ENCODE measurements at places on chromosomes 2 and 18. TPM values are rescaled to one million over a fixed set of nuclear protein-coding genes. Genes with fewer than 3 reads are reported as not detected.
A peak's percentile ranks its signal among the peaks of the same experiment; 100 is the strongest.

- no peak for DNase-seq
These were observed 65.2 kb upstream of the ST8SIA5 start for GRCh38 chr18:46821856-46822711.

DNA sequence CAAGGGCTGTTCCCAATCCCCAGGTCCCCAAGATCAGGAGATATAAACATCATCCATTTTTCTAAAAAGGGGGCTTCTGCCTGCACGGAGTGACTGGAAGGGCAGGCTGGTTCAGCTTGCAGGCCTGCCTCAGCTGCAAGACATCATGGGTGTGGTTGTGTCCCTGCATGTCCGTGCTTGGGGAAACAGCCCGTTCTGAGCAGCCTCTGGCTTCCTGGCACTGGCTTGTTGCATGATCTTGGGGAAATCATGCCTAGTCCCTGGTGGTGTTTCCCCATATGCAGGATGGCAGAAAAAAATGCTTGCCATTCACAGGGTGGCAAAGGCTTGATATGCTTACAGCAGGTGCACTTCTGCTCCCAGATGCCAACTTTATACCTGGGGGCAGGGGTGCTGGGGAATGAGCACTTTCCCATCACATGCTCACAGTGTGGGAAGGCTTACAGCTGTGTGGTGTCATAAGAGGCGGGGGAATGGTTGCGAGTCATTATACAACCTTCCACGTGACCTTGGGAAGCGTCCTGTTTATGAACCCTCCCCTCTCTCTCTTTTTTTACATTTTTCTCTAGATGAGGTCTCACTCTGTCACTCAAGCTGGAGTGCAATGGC lies 7.2 kb downstream of the PCARE start:
- DNase-seq = no peak

- DNase-seq = no peak
These were observed 160.0 kb upstream of the STON1 start for GRCh38 chr2:48369971-48370370.

DNA sequence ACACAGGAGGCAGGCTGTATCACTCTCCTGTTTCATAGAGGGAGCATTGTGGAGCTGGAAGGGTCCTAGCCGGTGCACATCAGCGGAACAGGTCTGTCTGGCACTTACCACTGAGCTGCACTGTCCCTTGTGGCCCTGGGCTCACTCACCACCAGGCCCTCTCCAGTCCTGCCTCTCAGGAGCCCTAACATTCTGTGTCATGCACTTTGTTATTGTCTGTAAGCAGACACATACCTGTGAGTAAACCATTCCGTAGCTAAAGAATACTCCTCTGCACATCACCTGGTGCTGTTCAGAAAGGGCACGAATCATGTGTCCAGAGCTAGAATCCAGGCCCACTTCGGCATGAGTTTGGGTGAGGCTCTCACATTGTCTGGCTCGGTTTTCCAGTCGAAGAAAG lies 93.6 kb downstream of the CRIM1 start:
- DNase-seq = no peak

DNA sequence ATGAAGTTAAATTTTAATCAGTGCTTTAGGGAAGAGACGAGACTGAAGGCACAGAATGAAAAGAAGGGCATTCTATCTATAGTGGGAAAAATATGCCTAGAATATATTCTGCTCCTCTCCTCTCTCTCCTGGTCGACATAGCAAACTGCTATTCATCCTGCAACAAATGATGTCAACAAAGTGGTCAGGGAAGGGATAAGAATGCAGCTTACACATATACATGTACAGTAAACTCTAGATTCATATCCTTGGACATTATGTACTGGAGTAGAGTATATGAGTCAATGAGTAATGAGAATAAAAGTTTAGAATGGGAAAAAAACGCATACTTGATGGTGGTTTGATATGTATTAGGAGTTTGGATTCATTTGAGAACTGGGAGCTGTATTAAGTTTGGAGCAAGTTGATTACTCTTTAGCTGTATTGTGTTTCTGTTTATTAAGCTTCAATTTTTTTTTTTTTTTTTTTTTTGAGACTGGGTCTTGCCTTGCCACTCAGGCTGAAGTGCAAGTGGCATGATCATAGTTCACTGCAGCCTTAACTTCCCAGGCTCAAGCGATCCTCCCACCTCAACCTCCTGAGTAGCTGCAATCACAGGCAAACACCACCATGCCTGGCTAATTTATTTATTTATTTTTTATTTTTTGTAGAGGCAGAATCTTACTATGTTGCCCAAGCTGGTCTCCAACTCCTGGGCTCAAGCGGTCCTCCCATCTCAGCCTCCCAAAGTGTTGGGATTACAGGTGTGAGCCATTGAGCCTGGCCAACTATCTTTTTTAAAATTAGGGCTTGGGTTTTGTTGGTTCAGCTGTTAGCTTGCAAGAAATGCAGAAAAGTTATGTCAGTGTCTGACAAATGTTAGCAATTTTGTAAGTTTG lies 53.8 kb downstream of the STAT1 start:
- DNase-seq = no peak

- no peak for DNase-seq
These were observed 61.0 kb downstream of the GRB14 start for GRCh38 chr2:164560181-164560792.

- no peak for DNase-seq
These were observed 32.2 kb upstream of the TRIB2 start for GRCh38 chr2:12684471-12684936.

- DNase-seq = peak; percentile 1
These were observed 7.2 kb downstream of the BOLL start for GRCh38 chr2:197777823-197778407.

GRCh38 chr2:17416884-17417391 lies 101.3 kb downstream of the RAD51AP2 start:
- no peak for DNase-seq

DNA sequence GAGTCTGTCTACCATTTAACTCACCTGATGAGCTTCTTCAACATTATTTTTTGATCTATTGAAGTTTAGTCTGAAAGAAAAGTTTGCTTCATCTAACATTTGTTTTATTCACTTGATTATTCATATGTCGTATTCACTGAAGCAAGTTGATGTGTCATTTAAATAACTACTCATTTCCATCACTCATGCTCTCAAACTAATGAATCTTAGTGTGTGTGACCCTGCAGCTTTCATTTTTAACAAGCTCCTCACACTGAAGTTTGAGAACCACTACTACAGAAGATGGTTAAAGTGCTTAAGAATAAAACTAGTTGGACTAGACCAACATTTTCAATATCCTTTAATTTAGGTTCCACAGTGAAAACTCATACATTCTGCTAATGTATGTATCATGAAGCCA lies 1.8 kb upstream of the ABI2 start:
- no peak for DNase-seq

Gene DNAJB2
- total RNA-seq = 127 TPM

GRCh38 chr2:96952016-96952750 lies 34.2 kb downstream of the FAM178B start:
- DNase-seq = no peak

DNA sequence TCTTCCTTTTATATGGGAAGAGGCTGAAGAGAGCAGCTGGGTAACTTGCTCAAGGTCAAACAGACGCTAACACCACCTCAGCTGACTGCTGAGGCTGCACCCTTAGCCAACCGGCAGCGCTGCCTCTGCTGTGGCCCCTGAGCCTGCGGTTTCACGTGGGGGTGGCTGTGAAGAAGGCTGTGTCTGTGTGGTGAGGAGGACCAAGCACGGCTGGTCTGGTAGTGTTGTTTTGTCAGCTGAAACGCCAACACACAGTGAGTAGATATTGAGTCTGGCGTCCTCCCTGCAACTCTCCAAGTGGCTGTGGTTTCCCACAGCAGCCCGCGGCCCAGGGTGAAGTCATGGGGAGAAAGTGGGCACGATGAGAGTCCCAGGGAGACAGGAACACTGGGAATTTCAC lies 69.6 kb downstream of the THNSL2 start:
- DNase-seq = no peak

DNA sequence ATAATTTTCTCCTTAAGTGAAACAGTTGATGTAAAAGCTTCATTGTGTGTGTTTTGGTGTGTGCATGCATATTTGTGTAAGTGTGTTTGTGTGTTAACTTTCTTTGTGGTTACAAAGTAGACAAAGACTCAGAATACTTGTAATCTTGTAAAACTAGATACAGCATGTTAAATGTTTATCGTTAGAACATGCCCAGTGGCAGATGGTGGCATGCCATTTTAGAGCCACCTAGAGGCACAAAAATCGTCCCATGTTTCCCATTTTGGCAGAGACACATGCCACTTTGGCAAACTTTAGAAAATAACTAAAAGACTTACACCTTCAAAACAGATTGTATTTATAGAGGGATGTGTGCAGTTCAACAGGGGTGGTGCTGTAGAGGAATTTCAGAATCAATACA lies 224.1 kb downstream of the LRP1B start:
- no peak for DNase-seq

GRCh38 chr18:9281780-9282179 lies 52.8 kb upstream of the TWSG1 start:
- no peak for DNase-seq

Gene MYO7B
- total RNA-seq = 0.56 TPM

DNA sequence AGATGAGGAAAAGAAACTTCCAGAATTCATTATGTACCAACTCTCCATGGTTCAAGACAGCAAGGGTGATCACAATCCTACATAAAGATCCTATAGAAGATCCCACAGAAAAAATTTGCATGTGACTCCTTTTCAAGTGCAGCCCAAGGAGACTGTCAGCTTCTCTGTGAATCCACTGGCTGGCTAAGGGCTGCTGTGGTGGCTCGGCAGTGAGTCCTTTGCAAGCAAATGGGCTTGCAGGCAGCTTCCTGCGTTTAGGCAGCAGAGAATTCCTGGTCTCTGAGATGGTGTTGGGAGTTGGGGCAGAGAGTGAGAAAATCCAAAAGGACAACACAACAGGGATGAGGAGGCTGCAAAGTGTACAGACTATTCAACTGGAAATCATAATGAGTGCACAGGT lies 43.4 kb downstream of the NABP1 start:
- DNase-seq = no peak

DNA sequence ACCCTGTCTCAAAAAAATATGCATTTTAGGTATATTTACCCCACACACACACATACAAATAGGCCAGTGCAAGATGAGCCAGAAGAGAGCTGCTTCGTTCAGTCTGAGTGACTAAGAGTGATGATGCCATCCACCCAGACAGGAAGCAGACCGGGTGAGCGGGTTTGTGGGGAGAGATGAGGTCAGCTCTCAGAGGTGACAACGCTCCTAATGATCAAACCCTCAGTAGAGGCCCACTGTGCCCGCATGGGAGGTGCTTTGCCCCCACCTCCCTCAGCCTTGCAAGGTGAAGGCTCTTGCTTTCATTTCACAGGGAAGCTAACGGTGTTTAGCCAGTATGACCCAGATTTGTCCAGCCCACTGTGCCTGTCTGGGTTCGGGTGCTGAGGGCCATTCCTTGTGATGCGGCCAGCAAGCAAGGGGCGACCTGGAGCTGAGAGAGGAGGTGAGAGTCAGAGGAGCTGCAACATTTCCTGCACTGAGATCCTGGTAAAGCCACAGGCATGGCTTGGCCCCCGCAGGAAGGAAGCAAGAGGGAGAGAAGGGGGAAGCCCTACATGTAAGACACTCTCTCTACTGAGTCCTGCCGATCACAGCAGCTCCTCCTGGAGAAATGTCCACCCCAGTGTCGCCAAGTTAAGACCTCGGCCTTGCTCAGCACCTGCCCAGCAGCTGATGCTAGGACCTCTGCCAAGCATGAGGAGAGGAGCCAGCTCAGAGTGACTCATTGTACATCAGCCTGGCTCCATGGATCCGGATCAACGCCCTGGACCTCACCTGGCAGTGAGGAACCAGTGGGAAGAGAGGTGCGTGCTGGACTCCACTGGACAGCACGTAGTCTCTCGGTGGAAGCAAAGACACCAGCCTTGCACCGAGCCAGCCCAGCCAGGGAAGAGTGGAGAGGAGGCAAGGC lies 37.0 kb downstream of the NIFK start:
- peak; percentile 93 for DNase-seq

- peak; percentile 78 for DNase-seq
These were observed 471.9 kb upstream of the TNP1 start for GRCh38 chr2:217331523-217332416.

Gene OSR1
- total RNA-seq = 15.2 TPM

- no peak for DNase-seq
These were observed 155.7 kb downstream of the HDAC4 start for GRCh38 chr2:239245107-239245506.

Gene HIBCH
- total RNA-seq = 27.5 TPM

DNA sequence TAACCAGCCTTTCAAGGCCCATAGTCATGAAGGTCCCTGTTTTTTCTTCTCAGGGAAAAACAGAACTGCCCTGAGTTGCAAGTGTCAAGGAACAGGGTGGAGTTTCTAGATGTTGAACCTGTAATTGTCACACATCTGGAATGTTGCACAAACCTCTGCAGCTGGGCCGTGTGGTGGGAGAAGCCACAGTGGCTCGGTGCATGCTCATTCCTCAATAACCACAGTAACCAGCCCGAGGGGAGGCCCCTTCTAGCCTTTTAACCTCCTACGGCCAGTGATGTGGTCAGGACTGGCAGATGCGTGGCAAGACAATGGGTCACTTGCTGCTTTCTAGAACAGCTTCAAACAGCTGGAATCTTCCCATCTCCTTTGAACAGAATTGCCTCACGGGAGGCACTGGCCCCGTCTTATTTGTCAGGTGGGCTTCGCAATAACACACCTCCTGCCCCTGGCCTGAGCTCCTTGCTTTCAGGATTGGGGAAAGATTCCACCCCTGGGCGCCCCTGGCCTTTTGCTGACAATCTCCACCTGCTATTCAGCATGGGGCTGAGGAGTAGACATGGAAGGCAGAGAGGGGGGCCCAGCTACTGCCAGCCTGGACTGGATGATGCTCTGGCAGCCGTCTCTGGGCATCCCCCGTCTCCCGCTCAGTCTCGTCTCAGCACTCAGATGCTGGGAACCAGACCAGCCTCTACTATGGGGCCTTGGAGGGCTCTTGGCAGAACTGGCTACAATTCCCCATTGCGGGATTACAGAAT lies 102.9 kb downstream of the KLHL29 start:
- no peak for DNase-seq

DNA sequence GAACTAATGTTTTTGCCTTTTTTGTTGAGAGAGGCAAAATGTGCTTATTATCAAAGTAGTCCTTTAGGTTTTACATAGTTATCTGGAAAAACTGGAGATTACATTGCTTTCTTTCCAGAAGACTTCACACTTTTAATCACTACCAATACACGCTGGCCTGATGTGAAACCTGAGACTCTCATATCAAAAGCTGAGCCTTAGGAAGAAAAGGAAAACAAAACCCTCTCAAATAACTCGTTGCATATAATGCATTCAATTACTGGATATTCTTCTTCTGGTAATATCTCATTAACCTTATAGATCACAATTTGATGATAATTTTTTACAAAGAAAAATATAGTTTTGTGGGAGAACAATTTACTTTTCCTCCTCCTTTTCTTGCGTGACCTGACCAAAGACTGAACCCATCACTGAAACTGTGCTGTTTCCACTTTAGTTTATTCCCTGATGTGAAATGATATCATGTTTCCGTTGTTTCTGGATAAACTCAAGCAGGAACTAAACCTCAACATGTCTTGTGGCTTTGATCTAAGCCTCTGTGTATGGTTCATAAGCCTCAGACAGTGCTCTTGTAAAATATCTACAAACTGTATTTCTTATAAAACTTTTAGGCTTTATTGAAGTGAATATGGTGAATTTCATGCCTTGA lies 332.4 kb downstream of the GULP1 start:
- DNase-seq = no peak

Gene MAP4K4
- 33.8 TPM for total RNA-seq
